Vagina (tissue), 2 donors: ENCODE measurements at places on chromosomes 1 and 21.

DNA sequence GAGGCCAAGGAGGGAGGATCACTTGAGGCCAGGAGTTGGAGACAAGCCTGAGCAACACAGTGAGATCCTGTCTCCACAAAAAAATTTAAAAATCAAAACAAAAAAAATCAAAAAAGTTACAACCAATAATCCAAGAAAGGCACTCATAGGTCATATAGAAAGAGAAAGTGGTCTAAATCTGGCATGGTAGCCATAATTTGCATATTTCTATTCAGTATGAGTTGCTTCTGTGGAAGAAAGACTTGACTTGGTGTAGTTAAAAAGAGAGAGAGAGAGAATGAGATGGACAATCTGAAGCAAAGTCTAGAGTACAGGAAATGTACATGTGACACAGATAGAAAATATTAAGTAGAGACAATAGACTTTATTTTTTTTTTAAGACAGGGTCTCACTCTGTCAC, 22.5 kb downstream of the JMJD4 start:
- no peak for DNase-seq

- peak; percentile 98 for DNase-seq
Measured at GRCh38 chr1:230104395-230105244, 37.6 kb downstream of the GALNT2 start.

- DNase-seq, result no peak
Measured at GRCh38 chr1:171138980-171139379, 46.1 kb upstream of the FMO2 start.

- DNase-seq, result no peak
Measured at GRCh38 chr1:57131701-57132394, 166.0 kb upstream of the C8B start.

- no peak for DNase-seq
Measured at GRCh38 chr1:79469139-79469538, 462.6 kb upstream of the ADGRL4 start.
